ENCODE measurements at places on chromosomes 6 and 20. TPM values are rescaled to one million over a fixed set of nuclear protein-coding genes. Genes with fewer than 3 reads are reported as not detected.

The ANGPT4 gene
- under 0.01 TPM for total RNA-seq

The PTPRK gene
- total RNA-seq: 17.9 TPM

The HTR1B gene
- 0.12 TPM for total RNA-seq

The GLYATL3 gene
- total RNA-seq: not detected

The BICRAL gene
- 6.0 TPM for total RNA-seq

The SNAP25 gene
- 2.1 TPM for total RNA-seq

The SLC25A27 gene
- total RNA-seq: 2.0 TPM

The COL9A3 gene
- total RNA-seq: 133 TPM

The PAX1 gene
- total RNA-seq: not detected

The WFDC12 gene
- total RNA-seq: not detected

The EPPIN gene
- total RNA-seq: not detected

The TDRD6 gene
- not detected for total RNA-seq

The CRISP3 gene
- not detected for total RNA-seq

The ARFGEF3 gene
- 0.12 TPM for total RNA-seq

The RBPJL gene
- not detected for total RNA-seq

The ERVFRD-1 gene
- not detected for total RNA-seq

The MEI4 gene
- total RNA-seq: not detected

The SLC22A7 gene
- total RNA-seq: not detected

The GSTA2 gene
- not detected for total RNA-seq

The TREML2 gene
- not detected for total RNA-seq

The CBLN4 gene
- not detected for total RNA-seq

The PSORS1C2 gene
- not detected for total RNA-seq

The WFDC5 gene
- total RNA-seq: not detected

The ZC3H12D gene
- total RNA-seq: 0.12 TPM

The THEMIS gene
- not detected for total RNA-seq

The ATXN1 gene
- total RNA-seq: 13.0 TPM

The RAET1E gene
- not detected for total RNA-seq

The ECT2L gene
- total RNA-seq: not detected

The CCN6 gene
- total RNA-seq: not detected

The PSORS1C1 gene
- total RNA-seq: 0.82 TPM

The RIMS4 gene
- 0.12 TPM for total RNA-seq

The PRRT1 gene
- 0.85 TPM for total RNA-seq
